ENCODE measurements at places on chromosomes 3 and 15.
A peak's percentile ranks its signal among the peaks of the same experiment; 100 is the strongest.

DNA sequence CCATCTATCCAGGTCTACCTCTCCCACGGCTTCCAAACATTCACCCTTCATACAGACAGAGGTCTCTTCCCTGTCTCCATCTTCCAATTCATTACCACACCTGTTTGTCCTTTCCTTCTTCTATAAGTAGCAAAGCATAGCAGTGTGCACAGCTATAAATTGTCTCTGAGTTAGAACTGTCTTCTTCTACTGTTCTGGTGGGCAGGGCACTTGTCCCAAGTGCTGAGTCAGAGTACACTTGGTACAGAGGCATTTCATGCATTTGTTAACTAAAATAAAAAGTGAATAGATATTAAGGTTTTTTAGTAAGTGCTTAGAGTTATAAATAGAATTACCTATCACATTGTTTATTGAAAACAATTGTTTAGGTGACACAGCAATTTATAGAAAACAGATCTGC, 150.1 kb upstream of the CCDC54 start:
- no peak for DNase-seq

- DNase-seq: no peak
Measured at GRCh38 chr15:67366904-67367303, 112.3 kb downstream of the IQCH start.

GRCh38 chr3:84961011-84961410, 2.2 kb downstream of the CADM2 start:
- no peak for DNase-seq

DNA sequence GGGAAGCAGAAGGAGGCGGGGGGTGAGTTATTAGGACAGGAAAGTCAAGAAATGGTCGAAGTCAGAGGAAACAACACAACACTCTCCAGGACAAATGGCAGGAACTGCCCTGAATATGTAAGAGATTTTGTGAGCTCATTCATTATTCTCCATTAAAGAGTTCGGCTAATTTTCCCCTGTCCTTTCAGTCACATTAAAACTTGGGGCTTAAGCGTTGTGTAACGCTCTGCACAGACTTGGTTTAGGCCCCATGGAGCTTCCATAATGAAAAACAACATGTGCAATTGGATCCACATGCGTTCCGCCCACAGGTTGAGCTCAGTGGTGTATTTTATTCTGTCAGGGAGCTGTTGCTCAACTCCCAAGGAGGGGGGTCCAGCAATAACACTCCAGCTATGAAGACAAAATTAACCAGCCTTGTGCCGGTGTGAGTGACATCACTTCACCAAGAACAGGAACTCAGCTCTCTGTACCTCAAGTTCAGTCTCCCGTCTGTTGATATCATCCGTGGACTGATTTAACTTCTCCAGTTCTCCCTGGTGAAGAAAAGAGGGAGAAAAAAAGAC, 2.3 kb downstream of the SH3BP5 start:
- no peak for DNase-seq

DNA sequence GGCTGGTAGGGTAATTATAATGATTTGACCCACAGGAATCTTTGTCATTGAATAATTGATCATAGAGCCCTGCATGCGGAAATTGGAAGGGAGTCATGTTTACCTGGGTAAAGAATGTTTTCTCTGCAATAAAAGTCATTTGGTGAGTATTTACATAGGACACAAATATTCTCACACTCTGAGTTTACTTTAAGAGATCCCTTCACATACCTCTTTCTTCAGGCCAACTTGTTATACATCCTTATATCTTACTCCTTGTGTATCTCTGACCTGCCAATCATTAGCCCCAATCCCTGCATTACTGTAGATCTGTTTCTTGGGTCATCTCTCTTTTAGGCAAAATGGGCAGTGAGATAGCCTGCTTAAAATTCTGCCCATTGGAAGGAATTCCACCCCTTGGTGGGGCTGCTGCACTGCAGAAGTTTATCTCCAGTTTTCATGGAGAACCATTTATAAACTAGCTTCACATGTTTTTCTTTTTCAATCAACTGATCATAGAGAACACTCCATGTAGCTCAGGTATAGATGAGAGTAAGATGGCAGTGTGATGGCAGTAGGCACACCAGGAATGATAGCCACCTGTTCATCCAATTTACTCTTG, 46.2 kb downstream of the ILDR1 start:
- no peak for DNase-seq

GRCh38 chr3:188683032-188683521, 488.7 kb upstream of the TPRG1 start:
- DNase-seq: no peak

GRCh38 chr3:184388164-184388935, 8.5 kb downstream of the CHRD start:
- DNase-seq: no peak

GRCh38 chr3:46604127-46604526, 8.2 kb upstream of the FAM240A start:
- DNase-seq: no peak

DNA sequence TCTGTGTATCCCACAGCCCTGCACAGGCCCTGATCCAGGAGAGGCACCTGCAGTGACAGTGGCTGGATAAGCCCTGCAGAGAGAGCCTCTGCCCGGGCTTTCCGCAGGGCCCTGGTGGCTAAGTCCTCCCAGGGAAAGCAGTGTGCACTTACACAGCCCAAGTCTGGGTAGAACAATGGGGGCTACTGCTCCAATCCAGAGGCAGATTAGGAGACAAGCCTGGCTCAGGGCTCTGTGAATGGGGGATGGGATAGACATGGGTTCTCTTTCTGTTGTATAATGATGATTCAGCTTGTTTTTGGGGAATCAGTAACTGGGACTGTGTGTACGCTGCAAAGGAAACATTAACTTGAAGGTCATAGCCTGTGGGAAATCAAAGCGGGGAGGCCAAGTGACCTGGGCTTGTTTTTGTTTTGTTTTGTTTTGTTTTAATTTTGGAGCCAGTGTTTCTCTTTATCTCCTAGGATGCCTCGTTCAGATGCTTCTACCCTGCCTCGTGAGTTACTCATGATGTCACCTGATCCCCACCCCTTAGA, 4.1 kb upstream of the ALDH1L1 start:
- DNase-seq: no peak

DNA sequence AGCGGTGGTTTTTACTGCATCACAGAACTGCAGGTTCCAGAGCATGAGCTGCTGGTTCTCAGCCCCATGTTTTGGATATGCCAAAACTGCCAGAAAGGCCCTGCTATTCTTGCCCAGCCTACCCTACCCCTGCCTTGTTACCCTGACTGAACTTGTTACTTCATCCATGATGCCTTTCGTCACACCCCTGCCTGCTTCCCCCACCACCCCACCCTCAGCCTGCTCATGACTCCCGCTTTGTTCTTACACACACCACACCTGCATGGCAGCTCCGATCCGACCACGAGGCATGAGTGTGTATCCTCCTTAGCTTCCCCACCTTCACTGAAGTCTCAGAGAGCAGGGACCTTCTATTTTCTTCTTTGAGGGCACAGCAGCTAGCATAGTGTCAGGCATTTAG, 5.1 kb upstream of the TM4SF1 start:
- DNase-seq: no peak

- DNase-seq: no peak
Measured at GRCh38 chr3:72147600-72147999, 362.7 kb upstream of the PROK2 start.

DNA sequence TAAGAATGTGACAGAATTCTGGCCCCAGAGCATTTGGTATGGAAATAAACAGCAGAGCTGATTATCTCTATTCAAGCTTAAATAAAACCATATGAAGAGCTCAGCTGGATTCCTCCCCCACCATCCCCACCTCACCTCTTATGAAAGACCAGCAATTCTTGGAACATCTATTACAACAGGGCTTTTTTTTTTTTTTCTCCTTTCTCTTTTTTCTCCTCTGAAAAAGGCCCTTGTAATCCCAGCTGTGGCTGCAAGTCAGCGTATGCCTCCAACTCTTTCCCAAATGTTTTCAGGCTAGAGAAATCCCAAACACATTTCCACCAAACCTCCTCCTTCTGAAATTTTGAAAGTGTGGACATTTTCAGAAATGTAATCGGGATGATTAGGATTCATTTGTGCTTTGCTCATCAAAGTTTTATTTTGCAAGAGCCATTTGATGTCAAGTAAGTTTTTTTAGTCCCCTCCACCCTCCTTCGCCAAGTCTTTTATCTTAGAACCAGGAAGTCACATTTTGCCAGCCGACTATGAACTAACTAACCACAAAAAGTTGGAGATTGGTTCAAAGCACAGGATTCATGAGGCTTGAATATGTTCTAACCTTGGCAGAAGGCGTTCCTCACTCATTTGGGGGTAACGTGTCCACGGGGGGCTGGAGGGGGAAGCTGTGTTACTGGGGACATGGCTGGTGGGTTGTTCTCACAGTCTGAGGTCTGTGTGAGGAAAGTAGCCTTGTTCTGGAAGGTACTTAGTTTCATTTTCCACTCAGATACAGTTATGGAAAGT, 142.0 kb upstream of the PDZRN3 start:
- DNase-seq: no peak

- no peak for DNase-seq
Measured at GRCh38 chr15:40333922-40334492, 6.7 kb downstream of the CCDC9B start.

- peak; percentile 76 for DNase-seq
Measured at GRCh38 chr15:59879506-59880265, 124.4 kb upstream of the FOXB1 start.

DNA sequence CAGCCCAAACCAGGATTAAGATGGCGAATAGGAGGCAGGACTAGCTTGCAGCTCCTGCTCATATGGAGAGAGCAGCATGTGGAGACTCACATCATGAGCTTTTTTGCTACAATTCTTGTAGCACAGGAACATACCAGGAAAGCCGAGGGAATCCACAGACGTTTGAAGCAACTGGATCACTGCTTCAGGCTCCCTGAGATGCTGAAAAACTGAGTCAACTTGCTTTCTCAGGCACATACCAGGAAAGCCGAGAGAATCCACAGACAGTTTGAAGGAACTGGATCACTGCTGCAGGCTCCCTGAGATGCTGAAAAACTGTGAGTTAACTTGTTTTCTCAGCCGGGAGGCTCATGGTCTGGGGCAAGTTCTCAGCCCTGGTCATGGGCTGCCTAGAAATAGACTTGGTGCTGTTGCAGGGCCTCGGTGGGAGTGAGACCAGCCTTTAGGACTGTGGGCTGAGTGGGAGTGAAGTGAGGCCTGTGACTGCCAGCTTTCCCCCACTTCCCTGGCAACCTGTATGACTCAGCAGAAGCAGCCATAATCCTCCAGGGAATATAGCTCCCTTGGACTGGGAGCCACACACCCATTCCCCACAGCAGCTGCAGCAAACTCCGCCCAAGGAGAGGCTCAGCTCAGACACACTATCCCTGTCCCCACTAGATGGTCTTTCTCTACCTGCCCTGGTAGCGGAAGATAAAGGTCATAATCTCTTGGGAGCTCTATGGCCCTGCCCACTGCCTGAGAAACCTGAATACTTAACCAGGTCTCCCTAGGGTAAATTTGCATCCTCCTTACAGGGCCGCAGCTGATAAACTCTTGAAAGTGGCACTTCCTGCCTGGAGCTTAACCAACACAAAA, 51.9 kb upstream of the PFN2 start:
- peak; percentile 30 for DNase-seq

DNA sequence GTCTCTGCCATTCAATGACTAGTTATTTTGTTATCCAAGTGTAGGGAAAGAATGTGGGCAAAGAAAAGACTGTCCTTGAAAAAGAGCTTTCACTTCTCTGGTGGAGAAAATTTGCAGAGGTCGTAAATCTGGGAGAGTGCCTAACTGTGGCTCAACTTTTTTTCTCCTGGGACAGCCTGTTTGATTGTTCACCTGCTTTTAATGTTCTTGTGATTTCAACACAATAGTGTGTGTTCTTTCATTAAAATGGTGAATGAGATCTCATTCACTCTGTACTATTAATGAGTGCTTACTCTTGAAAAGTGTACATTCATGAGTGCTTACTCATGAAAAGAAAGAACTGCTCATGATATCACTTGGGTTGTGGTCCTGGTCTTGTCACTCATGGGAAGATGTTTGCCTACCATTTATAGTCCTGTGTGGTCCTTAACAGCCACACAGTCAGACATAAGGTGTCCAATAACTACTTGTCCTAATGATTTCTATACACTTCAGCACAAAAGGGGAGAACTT, 567.3 kb downstream of the GRM7 start:
- no peak for DNase-seq

- DNase-seq: no peak
Measured at GRCh38 chr3:71055257-71056001, 528.1 kb downstream of the FOXP1 start.

- no peak for DNase-seq
Measured at GRCh38 chr3:27532426-27533260, 48.5 kb upstream of the SLC4A7 start.

GRCh38 chr3:196971094-196971698, 2.6 kb upstream of the PIGZ start:
- no peak for DNase-seq

GRCh38 chr3:30747771-30748281, 141.4 kb downstream of the TGFBR2 start:
- peak; percentile 46 for DNase-seq

GRCh38 chr3:156388497-156389448, 166.1 kb downstream of the SSR3 start:
- no peak for DNase-seq

DNA sequence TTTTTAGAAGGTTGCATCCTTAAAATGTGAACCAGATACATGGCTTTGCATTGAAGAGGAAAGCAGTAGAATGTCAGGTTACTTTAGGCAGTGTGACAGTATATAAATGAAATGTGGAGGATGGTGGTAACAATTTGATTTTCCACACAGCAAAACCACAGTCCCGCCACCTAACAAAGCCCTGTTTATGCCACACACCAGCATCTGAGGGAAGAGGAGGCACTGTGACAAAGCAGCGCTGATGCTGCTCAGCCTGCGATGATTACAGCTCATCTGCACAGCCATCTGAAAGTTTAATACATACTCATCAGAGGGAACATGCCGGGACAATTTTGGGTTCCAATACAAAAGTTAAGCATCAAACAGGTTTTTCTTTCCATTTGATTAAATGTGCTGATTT, 8.9 kb downstream of the RNF7 start:
- DNase-seq: no peak

GRCh38 chr3:188749830-188750229, 421.9 kb upstream of the TPRG1 start:
- no peak for DNase-seq

GRCh38 chr3:184590795-184591194, 29.2 kb downstream of the EPHB3 start:
- peak; percentile 65 for DNase-seq

- no peak for DNase-seq
Measured at GRCh38 chr3:33209357-33209756, 9.3 kb downstream of the SUSD5 start.

- peak; percentile 79 for DNase-seq
Measured at GRCh38 chr15:91965501-91966193, 112.1 kb downstream of the SLCO3A1 start.

GRCh38 chr3:14508966-14509795, 31.0 kb downstream of the GRIP2 start:
- peak; percentile 87 for DNase-seq

DNA sequence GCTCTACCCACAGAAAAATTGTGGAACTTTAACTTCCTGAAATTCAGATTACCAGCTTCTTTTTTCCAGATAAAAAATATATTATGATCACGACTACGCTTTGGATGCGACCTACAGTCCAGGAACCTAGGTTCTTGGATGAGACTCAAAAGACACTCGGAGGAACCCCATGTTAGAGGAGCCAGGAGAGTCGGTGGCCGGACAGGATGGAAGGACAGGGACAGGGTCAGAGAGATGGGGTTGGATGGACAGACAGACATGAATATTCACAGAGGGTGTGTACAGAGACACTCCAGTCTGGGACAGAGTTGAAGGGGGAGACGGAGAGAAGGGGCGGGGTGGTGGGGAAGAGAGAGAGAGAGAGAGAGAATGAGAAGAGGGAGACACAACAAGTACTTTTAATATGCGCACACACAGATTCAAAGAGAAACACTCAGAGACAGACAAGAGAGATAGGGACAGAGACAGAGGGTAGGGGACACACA, 9.5 kb downstream of the FAM3D start:
- DNase-seq: no peak

All from urothelium cell line (cell line).